ENCODE measurements at places on chromosomes 7 and 10.

DNA sequence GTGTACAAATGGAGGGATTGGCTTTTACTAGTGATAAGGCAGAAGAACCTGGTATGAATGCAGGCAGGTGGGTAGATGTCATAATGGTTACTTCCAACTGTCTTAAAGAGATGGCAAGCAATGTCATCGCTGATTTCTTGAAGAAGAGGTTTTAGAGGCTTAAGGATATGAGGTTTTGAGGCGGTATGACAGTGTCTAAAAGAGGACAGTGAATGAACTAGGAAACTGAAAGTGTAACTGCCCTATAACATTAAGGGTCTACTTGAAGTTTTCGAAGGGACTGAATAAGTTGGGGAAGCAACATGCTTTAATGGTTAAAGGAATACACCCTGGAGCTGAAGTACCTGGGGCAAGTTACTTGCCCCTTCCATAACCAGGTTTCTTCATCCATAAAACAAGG is 70.9 kb downstream of the NDUFB2 start:
- DNase-seq = no peak

GRCh38 chr10:1638889-1639419 is 98.4 kb downstream of the ADARB2 start:
- DNase-seq = no peak

DNA sequence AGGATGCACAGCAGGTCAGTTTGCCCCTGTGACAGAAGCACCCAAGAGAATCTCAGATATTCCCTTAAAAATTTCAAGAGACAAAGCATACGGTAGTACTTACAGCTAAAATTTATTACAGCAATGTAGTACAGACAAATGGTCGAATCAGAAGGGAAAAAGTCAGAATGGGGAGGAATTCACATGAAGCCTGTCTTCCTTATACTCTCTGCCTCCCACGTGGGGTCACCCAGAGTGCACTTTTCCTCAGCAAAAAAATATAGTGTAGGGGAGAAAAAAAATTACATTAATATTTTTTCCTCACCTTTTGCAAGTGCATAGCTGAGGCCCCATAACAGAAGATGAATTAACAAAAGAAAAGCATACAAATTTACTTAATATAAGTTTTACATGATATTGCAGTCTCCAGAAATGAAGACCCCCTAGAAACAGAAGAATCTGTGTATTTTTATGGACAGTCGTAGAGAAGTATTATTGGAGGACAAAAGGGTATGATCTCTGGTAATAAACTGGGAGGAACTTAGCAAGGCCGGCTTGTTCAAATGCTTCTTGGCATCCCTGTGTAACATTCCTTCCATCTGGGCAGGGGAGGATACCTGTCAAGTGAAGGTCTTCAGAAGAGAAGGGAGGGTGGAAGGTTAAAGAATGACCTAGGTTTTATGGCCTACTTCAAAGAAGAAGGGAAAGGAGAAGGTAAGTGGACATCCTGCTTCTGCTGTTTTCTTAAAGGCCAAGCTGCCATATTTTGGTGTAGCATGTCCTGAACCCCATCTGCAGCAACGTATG is 270.6 kb upstream of the MAGI2 start:
- no peak for DNase-seq

GRCh38 chr10:131032329-131033165 is 279.0 kb downstream of the TCERG1L start:
- DNase-seq = no peak

DNA sequence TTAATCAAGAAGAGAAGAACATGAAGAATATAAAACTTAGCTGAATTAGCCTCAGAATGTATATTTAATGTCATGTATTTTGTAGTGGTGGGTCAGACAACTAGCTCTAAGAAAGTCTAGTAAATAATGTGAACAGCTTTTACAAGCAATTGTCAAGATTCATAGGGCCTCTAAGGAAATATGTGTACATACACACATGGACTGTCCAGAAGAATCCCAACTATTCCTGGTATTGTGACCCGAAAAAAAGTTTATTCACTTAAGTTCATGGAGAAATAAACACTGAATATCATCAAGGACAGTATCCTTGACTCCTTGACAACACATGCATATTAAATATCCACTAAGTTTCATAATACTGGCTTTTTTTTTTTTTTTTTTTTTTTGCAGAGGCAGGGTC is 11.4 kb upstream of the TWIST1 start:
- no peak for DNase-seq

GRCh38 chr7:81285142-81285871 is 366.5 kb upstream of the SEMA3C start:
- DNase-seq = no peak

DNA sequence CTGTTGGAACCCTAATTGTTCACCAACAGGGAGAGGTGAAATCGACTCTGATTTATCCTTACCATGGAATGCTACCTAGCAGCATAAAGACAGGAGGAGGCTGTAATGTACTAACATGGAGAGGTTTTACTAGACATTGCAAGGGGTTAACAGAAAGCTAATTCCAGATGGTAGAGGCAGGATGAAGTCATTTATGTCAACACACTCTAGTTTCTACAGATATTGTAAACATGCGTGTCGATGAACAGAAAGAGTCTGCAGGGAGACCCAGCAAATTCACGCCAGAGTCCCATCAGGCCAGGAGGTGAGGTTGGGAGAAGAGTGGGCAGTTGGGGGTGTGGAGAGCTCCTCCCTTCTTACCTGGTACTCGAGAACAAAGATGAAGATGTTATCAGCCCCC is 7.0 kb downstream of the NPC1L1 start:
- no peak for DNase-seq

DNA sequence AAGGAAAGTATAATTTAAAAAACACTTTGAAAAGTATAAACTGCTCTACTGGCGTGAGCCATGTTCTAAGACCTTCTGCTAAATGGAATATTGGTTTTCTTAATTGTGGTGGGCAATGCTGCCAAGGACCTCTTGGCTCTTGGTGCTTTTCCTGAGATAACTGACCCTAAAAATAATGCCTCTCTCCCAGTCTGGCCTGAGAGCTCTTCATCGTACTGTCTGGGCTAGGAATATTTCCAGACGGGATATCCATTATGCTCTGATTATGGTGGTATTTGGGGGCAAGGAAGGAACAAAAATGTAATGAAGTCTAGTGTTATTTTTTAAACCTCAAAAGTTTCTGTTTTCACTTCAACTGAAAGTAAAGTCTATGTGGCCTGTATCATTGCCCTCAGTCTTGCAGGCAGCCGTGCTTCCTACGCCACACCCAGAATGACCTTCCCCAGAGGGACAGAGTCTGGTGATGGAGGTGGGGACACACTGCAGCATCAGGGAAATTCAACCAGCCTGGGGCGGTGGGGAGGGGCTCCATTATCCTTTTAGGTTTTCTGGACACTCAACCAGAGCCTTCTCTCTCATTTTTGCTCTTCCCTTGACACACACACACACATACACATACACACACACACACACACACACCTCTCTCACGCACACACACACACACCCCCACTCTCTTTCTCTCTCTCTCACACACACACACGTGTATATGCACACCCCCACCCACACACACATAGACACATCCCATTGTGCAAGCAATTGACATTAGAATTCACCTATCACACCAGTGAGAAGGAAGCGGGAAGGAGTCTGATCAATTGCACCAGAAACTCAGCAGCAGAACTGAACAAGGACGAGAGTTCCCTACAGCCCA is 99.6 kb downstream of the LRRC18 start:
- no peak for DNase-seq

DNA sequence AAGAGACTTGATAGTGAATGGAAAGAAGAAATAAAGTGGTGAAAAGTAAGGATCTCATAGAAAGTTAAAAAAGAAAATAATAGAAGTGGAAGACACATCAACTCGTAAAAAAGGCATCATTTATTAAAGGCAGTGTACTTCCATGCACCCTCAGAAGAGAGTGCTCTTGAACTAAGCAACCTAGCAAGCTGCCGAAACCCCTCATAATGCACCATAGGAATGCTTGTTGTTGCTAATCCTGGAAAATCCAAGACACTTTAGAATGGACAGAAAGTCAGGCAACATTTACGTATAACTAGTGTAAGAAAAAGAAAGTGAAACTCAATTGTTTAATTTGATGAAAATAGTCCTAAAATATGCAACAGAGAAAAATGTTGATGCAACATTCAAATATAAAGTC is 12.8 kb downstream of the TFPI2 start:
- DNase-seq = no peak

GRCh38 chr10:67046507-67046906 is 120.7 kb downstream of the LRRTM3 start:
- DNase-seq = no peak

- no peak for DNase-seq
Observed at GRCh38 chr7:142250705-142251104, 7.2 kb downstream of the PRSS58 start.

DNA sequence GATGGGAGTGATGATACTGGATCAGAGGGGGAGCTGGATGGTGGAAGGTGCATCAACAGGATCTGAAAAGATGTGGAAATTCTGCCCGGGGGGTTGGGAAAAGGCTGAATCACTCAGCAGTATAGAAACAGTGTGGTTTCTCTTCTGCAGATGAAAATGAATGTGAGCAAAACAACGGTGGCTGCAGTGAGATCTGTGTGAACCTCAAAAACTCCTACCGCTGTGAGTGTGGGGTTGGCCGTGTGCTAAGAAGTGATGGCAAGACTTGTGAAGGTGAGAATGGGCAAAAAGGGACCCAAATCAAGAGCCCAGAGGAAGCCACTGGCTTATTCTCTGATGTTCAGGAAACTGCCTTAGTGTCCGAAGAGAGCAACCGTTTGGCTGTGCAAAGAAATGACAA is 12.9 kb downstream of the OIT3 start:
- no peak for DNase-seq

- DNase-seq = no peak
Observed at GRCh38 chr7:1700536-1701333, 30.7 kb downstream of the ELFN1 start.

DNA sequence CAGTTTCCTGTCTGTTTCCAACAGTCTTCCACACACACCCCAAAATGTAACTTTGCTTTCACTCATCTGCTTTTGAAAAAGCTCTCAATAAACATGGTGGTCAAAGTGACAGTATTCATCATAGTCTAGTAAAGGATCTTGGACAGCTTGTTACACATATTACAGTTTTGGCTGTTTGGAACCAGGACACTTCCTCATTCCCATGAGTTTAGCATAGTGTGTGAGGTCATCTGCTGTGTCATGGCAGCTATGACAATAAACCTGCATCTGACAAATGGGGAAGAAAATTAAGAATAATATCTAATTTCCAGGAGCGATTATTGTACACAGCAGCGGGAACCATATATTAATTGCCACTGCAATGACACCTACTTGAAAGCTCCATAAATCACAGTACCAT is 184.3 kb upstream of the SLC26A5 start:
- no peak for DNase-seq

- no peak for DNase-seq
Observed at GRCh38 chr7:128146052-128146451, 95.0 kb upstream of the LEP start.

- no peak for DNase-seq
Observed at GRCh38 chr7:127979113-127979727, 52.0 kb downstream of the LRRC4 start.

DNA sequence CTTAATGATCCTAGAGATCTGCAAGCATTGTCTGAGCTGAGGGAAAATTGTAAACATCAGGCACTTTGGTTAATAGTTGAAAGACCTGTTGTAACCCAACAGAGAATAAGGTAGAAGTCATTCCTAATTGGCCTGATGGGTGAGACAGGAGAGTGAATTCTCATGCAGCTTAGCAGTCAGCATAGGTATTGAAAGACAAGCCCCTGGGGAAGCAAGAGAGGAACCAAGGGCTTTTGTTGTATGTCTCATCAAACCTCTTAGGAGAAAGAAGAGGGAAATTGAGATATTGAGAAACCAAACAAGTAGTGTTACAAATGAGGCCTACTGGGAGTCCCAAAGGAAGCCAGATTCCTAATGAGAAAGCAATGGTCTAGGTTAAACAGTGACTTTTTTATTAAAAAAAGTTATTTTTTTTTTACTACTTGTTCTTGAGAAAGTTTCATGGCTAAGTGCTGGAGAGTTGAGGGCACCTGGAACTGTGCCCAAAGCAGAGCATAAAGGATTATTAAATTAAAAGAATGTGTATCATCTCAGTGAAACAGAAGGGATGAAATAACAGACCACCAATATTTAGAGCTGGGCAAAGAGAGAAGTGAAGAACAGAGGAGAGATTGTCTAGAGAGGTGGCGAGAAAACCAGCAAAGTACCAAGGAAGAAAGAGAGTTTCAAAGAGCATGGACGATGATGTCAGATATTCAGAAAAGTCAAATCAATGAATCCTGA is 168.9 kb downstream of the CDK14 start:
- DNase-seq = no peak

DNA sequence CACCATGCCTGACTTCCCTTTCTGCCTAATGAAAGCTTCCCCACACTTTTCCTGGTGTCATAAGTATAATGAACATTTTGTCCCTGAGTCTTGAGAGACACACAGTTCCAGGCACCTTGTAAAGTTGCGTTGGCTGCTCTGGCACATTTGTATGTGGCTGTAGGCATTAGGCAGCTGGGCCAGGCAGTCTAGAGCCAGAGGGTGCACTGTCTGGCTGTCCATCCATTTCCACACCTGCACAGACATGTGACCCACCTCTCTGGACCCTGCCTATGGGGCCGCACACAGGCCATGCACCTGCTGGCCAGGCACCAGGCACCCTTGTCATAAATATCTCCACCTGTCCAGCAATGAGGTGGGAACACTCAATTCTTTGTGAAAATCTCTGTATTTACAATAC is 54.7 kb upstream of the ANTXRL start:
- DNase-seq = no peak

GRCh38 chr10:15231426-15231825 is 62.9 kb upstream of the NMT2 start:
- no peak for DNase-seq

- DNase-seq = no peak
Observed at GRCh38 chr7:45176091-45176490, 18.5 kb downstream of the RAMP3 start.

DNA sequence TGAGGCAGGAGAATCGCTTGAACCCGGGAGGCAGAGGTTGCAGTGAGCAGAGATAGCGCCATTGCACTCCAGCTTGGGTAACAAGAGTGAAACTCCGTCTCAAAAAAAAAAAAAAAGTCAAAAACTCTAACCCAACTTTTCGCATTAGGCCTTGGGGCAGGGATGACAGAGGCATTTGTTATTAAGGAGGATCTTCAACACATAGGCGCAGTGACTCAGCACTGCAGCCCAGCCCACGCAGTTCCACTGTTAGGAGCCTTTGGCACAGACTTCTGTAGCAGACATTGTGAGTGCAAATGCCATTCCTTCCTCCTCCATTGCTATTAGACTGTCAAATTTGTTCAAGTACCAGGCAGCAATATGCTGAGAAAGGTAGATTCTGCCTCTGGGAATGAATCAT is 43.1 kb upstream of the KLHL7 start:
- no peak for DNase-seq

All from GM12864 (cell line).